Left lung (tissue), 14 donors: ENCODE measurements at places on chromosomes 4 and X. TPM values are rescaled to one million over a fixed set of nuclear protein-coding genes. Genes with fewer than 3 reads are reported as not detected.

HSFX4 gene
- 0.32 TPM for polyA plus RNA-seq

OPN1LW gene
- polyA plus RNA-seq = not detected

PPP4R3C gene
- not detected for polyA plus RNA-seq

- H3K4me1 ChIP-seq = no peaks in the 10 kb centered on the region
- DNase-seq = no peak
- no peaks in the 10 kb centered on the region for H3K36me3 ChIP-seq
- H3K27me3 ChIP-seq = peaks cover 26% of the 10 kb centered on the region
Observed at GRCh38 chrX:152896450-152896849, 1.4 kb upstream of the ZNF185 start.

DNA sequence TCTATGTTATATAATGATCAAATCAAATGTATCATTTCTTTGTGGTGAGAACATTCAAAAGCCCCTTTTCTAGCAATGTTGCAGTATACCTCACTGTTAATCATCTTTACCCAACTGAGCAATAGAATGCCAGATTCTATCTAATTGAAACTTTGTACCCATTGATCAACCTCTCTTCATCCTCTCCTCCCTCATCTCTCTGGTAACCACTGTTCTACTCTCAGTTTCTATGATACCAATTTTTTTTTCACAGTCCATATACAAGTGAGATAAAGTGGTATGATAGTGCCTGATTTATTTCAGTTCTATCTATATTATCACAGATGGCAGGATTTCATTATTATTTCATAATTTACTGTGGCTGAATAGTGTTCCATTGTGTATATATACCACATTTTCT, 209.8 kb downstream of the SPCS3 start:
- no peaks in the 10 kb centered on the region for H3K36me3 ChIP-seq
- no peaks in the 10 kb centered on the region for H3K27me3 ChIP-seq

GRCh38 chr4:27066591-27066990, 205.9 kb downstream of the STIM2 start:
- H3K4me3 ChIP-seq = no peak overlapping the region
- H3K36me3 ChIP-seq = no peaks in the 10 kb centered on the region
- H3K4me1 ChIP-seq = peaks cover 21% of the 10 kb centered on the region
- DNase-seq = peak; percentile 30
- H3K27me3 ChIP-seq = no peaks in the 10 kb centered on the region

- no peaks in the 10 kb centered on the region for H3K27me3 ChIP-seq
- no peak overlapping the region for H3K27ac ChIP-seq
- H3K4me1 ChIP-seq = peaks cover 4% of the 10 kb centered on the region
- H3K4me3 ChIP-seq = no peak overlapping the region
- no peaks in the 10 kb centered on the region for H3K36me3 ChIP-seq
- no peak for DNase-seq
Observed at GRCh38 chr4:137660211-137660610, 127.9 kb upstream of the PCDH18 start.

- H3K36me3 ChIP-seq = no peaks in the 10 kb centered on the region
- no peak overlapping the region for H3K4me3 ChIP-seq
- no peak for DNase-seq
- no peaks in the 10 kb centered on the region for H3K27me3 ChIP-seq
- no peaks in the 10 kb centered on the region for H3K4me1 ChIP-seq
Observed at GRCh38 chr4:27662426-27662825, 801.8 kb downstream of the STIM2 start.

GRCh38 chr4:74464291-74464690, 19.4 kb downstream of the AREG start:
- H3K27me3 ChIP-seq = no peaks in the 10 kb centered on the region
- no peak overlapping the region for H3K4me3 ChIP-seq
- H3K27ac ChIP-seq = no peak overlapping the region
- DNase-seq = no peak
- no peaks in the 10 kb centered on the region for H3K36me3 ChIP-seq
- H3K4me1 ChIP-seq = no peaks in the 10 kb centered on the region
